ENCODE measurements at places on chromosomes 3 and 15.
A peak's percentile ranks its signal among the peaks of the same experiment; 100 is the strongest.

DNA sequence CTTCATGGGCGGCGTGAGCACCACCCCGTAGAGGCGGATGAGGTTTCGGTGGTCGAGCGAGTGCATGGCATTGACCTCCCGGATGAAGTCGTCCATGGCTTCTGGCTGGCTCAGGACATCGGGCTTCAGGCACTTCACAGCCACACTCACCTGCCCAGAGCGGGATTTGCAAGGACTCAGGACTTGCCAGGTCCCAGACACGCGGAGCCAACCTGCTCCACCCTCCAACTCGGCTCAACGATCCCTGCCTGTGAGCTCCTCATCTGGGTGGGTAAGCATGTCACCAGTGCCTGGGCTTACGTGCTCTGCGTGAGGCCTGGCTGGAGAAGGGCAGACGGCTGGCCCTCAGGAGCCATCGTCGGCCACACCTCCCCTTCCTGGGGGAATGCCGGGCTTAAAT, 25.2 kb downstream of the TNK2 start:
- DNase-seq = no peak

- peak; percentile 22 for DNase-seq
Measured at GRCh38 chr15:91537856-91538255, 315.7 kb upstream of the SLCO3A1 start.

DNA sequence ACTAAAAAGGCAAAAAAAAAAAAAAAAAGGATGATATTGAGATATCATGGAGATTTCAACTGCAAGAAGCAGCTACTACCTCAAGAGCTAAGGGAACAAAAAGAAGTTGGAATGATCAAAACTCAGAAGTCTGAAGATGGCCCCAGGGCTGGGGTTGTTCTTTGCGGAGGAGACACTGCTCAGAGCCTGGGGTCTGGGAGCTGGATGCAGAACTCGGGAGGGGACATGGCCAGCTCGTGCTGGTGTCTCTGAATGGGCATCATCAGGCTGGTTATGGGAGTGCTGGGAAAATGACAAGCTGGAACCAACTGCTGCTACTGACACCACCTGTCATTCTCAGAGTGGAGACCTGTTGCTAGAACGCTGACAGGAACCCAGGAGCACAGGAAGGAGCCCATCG, 14.2 kb upstream of the ADIPOQ start:
- DNase-seq = no peak

GRCh38 chr15:85091990-85092389, 110.3 kb downstream of the PDE8A start:
- no peak for DNase-seq

DNA sequence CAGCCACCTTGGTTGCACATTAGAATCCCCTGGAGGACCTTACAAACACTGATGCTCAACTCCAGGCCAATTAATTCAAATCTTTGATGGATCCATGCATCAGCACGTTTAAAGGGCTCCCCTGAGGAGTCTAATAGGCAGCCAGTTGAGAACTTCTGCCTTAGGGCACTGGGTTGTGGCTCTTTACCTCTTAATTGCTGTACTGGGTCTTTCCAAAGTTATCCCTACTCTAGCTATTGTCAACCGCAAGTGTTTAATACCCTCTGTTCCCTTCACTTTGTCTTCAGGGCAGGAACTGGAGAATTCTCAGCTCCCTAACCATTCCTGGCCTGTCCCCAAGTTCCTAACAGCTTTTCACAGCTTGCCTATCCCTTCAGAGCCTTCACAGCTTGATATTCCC, 15.0 kb upstream of the FAM174B start:
- no peak for DNase-seq

GRCh38 chr15:65512807-65513416, 4.6 kb downstream of the DPP8 start:
- no peak for DNase-seq

DNA sequence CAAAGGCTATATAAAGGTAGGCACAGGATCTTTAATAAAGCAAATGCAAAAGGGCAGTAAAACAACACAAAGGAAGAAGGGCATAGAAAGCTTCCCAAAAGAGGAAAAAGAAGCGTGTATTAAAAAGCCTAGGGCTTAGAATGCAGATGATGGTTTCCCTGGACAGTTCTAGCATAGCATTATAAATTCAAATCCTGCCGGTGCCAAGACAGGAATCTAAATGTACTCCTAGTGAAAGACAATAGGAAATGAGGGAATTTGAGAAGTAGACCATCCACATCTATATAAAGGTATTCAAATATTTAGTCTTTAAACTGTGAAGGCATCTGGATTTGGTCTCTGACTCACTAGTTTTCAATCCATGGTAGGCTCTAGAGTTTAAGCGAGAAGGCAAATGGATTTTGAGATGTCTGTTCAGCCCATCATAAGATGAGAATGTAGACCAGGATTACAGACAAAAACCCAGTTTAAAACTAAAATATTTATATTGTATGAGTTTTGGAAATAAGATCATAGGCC, 431.8 kb downstream of the TBL1XR1 start:
- no peak for DNase-seq

DNA sequence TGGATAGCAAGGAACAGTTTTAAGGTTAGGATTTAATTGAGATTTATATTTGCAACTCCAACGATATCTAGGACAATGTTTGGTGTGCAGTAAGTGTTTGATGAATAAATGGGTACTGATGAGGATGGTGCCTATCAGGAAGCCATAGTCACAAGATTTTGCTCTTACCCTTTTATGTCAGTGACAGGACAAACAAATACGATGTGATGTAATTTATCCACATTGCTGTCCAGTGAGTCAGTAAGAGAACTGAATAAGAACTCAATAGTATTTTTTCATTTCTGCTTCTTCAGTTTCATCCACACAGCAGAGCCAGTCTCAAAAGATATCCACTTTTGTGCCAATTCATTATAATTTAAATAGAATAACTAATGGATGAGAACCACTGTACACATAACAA, 18.5 kb downstream of the C3orf85 start:
- DNase-seq = no peak

GRCh38 chr3:27354588-27355203, 14.5 kb downstream of the NEK10 start:
- DNase-seq = no peak

DNA sequence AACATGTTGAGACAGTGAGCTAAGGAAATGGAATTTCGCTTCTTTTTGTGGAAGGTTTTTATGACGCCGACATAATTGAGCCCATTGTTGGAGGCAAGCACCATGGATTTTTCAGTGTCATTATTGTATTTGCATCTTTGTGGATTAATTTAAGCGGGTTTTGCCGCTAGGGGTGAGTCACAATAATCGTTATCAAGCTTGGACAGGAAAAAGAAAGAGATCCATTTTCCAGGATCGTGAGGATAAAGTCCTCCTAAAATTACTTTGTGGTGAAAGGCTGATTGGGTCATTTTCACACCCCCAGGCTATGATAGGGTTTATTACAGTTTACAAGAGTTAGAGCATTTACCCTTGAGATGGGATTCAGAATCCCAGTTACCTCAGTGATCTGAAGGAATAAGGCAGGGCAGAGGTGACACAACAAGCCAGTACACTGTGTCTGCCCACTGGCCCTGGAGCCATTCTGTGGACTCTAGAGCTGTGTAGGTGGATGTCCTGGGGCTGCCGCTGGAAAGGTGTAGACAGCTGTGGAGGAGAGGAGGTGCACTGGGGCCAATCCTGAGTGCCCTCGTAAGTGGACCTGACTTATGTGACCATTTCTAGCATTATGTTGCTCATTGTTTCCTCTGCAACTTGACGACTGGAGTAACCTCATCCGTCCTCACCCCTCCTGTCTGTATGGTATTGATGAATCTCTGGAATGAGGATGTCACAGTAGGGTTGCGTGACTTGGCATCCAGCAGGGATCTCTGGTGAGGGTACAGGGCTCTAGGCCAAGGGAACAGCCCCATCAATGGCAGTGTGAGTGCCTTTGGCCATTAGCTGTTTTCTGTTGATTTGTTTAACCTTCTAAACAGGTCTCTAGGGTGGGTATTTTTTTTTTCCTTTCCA, 370.1 kb downstream of the LRTM1 start:
- no peak for DNase-seq

- DNase-seq = no peak
Measured at GRCh38 chr3:169658311-169658931, 5.1 kb downstream of the MECOM start.

DNA sequence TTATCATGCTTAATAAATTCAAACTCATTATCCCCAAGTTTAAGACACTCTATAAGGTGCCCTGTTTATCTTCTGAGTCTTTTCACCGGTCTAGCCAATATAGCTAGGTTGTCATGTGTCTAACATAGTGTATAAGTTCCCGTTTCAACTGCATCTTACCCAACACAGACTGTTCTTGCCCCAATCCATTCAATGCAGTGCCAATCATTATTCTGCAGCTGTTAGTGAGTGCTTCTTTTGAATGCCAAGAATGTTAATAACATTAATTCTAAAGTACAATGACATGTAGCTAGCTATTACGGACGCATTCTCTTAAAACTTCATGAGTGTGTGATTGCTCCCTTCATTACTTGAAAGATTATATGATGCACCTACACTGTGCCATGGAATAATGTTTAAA, 646.4 kb upstream of the NR2F2 start:
- DNase-seq = no peak

- no peak for DNase-seq
Measured at GRCh38 chr3:48411606-48412374, 18.1 kb downstream of the PLXNB1 start.

GRCh38 chr3:101687142-101687931, 819 bp upstream of the RPL24 start:
- peak; percentile 38 for DNase-seq

- no peak for DNase-seq
Measured at GRCh38 chr3:132461544-132461943, 44.2 kb downstream of the DNAJC13 start.

DNA sequence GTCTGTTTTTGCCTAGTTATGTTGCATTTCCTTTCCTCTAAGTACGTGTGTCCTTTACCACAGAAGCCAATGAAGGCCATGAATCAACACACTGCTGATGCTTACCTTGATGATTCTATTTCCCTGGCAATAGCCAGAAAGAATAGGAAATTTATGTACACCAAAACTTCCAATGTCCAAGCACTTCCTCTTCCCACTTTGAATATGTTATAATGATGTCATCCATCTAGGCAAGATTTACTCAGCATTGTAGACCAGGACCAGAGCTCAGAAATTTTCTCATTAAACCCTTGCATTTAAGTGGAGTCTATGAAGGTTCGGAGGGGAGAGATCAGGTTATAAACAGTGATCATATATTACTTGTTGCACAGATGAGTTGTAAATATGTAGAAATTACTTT, 126.0 kb downstream of the THRB start:
- DNase-seq = no peak

- peak; percentile 65 for DNase-seq
Measured at GRCh38 chr15:62495670-62496614, 330.9 kb upstream of the C2CD4B start.

DNA sequence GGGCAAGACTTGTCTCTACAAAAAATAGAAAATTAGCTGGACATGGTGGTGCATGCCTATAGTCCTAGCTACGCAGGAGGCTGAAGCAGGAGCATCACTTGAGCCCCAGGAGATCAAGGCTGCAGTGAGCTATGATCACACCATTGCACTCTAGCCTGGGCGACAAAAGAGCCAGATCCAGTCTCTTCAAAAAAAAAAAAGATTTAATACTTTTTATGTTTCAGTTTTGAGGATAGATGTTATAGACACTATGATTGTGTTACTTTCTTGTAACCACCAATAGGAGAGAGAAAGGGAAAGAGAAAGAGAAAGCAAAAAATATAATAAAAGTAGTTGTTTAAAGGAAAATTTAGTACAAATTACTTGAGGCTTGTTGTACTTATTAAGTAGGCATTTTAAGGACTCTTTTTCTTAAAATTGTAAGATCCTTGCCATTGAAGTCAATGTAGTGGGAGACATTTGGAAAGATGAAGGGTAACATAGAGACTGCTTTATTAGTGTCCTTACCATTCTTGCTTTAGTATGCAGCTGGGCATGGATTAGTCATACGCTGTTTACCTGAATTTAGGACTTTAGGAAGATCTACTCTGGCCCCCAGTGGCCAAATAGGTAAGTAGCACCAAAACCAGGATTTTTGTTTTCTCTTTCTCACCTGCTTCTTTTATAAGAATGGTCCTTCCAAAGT, 35.1 kb upstream of the ZDHHC23 start:
- DNase-seq = peak; percentile 71

GRCh38 chr3:38538773-38539353, 42.7 kb downstream of the EXOG start:
- no peak for DNase-seq

DNA sequence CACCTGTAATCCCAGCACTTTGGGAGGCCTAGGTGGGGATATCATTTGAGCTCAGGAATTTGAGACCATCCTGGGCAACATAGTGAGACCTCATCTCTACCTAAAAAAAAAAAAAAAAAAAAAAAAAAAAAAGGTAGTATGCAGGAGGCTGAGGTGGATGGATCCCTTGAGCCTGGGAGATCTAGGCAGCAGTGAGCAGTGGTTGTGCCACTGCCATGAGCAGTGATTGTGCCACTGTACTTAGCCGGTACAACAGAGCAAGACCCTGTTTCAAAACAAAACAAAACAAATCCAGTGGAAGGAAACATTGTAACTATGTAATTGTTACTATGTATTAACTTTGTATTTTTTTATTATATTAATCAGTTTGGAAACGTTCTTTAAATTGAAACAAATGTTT, 5.9 kb downstream of the FEM1B start:
- DNase-seq = no peak

DNA sequence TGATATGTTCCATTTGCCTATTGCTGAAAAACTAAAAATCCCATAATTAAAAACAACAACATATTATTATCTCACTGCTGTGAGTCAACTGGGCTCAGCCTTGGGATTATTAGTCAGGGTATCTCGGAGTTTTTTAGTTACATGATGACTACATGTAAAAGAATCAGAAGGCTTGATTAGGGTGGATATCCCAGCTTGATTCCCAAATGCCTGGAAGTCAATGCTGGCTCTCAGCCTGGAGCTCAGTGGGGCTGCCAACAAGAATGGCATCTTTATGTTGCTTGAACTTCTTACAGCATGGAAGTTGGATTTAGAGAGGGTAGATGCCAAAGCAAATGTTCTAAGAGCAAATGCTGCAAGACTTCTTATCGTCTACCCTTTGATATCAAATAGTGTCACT, 278.5 kb downstream of the PLOD2 start:
- peak; percentile 58 for DNase-seq

GRCh38 chr3:177837951-177838655, 640.8 kb upstream of the TBL1XR1 start:
- no peak for DNase-seq

DNA sequence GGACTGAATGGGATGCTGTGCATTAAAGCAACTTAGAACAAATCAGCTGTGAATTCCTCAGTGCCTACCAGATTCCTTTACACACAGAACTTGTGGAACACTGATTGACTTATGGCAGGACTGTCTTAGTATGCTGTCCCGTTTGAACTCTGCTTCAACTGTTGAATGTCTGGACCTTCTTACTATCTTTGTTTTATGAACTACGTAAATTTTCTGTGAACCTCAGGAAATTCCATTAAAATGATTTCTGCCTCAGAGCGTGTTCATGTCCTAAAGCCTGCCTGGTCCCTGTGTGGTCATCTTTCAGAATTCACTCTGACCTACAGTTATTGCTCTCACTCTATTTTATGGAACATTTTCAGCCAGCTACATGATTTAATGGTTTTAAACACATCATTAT, 29.4 kb upstream of the FBN1 start:
- peak; percentile 85 for DNase-seq

Measured in fibroblast of skin of right quadriceps (primary cell).